Activated naive CD8-positive, alpha-beta T cell treated with anti-CD3 and anti-CD28 coated beads for 36 hours (primary cell): ENCODE measurements at places on chromosomes 6 and 20. TPM values are rescaled to one million over a fixed set of nuclear protein-coding genes. Genes with fewer than 3 reads are reported as not detected.

- peaks cover 4% of the 10 kb centered on the region for H3K27me3 ChIP-seq
- H3K4me3 ChIP-seq, result no peak overlapping the region
- H3K4me1 ChIP-seq, result no peaks in the 10 kb centered on the region
These were observed 17.9 kb upstream of the KIF25 start for GRCh38 chr6:167979436-167980139.

DNA sequence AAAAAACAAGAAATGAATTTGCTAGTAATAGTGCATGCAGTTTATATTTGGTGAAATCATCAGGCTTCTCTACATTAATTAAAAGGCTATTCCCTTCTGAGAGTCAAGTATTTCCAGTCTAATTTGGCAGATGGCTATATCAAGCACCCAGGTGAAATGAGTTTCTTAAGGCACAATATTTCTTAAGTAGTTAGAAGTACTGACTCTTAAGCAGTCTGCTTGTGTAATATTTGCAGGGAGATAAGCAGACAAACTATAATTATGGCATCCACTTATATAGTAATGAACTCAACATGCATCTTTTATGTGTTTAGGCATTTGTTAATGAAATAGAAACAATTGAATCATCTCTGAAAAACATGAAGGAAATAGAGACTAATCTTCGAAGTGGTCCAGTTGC, 189.2 kb downstream of the UTRN start:
- H3K4me1 ChIP-seq, result peaks cover 3% of the 10 kb centered on the region
- no peak overlapping the region for H3K4me3 ChIP-seq

DNA sequence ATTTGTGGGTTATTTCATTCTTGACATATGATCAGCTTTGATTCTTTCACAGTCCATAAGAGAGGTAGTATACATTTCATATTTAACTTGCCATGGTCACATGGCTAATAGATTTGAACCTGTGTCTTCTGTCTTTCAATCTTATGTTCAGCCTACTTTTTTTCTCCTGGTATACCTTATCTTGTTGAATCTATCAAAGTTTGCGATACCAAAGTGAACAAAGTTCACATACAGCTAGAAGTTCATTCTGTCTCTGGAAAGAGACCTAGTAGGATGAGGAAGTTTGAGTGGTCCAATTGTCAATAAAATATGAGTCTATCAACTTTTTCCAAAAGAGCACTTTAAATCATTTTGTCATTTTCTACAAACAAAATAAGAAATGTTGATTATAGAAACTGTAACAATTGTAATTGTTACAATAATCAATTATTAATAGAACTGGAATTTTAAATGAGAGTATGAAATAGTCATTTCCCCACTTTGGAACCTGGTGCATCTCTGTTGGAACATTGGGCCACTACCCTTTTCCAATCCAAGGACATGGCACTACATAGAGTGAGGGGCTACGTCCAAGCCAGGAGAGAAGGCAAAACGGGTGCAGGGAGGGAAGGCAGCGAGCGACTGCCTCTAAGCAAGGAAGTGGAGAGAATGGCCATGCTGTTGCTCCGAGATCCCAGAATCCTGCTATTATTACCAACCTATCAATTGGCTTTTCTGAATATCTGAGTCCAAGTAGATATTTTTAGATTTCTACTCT, 194.2 kb upstream of the FOXQ1 start:
- H3K4me3 ChIP-seq, result no peak overlapping the region
- H3K36me3 ChIP-seq, result no peaks in the 10 kb centered on the region
- no peak overlapping the region for H3K27ac ChIP-seq
- peaks cover 24% of the 10 kb centered on the region for H3K27me3 ChIP-seq
- H3K4me1 ChIP-seq, result no peaks in the 10 kb centered on the region
- DNase-seq, result no peak

DNA sequence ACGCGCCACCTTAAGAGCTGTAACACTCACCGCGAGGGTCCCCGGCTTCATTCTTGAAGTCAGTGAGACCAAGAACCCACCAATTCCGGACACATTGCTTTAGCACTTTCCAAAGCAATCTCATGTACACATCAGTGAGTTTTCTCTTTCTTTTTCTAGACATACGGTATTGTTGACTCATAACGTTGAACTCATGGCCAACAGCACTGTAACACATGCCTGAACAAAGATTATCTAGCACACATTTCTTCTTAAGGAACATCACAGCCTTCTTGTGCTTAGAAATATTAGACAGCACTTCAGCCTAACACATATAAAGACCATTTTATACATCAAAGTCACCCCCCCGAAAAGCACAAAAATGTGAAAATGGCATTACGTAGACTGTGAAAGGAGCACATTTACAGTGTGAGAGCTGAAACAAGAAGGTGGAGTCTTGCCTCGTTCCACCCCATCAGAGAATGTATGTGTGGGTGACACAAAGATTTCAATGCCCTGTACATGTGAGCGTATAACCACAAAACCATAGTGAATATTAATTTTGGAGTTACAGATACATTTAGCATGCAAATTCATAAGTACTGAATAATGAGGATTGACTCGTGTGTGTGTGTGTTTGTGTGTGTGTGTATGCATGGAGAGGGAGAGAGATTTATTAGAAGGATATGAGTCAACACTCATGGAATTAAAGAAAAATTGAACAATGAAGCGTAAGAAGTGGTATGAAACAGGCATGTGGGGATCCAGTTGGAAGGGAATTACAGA, 134.1 kb downstream of the FAM83B start:
- H3K4me1 ChIP-seq, result no peaks in the 10 kb centered on the region
- no peaks in the 10 kb centered on the region for H3K27me3 ChIP-seq
- no peak for DNase-seq
- no peak overlapping the region for H3K4me3 ChIP-seq

DNA sequence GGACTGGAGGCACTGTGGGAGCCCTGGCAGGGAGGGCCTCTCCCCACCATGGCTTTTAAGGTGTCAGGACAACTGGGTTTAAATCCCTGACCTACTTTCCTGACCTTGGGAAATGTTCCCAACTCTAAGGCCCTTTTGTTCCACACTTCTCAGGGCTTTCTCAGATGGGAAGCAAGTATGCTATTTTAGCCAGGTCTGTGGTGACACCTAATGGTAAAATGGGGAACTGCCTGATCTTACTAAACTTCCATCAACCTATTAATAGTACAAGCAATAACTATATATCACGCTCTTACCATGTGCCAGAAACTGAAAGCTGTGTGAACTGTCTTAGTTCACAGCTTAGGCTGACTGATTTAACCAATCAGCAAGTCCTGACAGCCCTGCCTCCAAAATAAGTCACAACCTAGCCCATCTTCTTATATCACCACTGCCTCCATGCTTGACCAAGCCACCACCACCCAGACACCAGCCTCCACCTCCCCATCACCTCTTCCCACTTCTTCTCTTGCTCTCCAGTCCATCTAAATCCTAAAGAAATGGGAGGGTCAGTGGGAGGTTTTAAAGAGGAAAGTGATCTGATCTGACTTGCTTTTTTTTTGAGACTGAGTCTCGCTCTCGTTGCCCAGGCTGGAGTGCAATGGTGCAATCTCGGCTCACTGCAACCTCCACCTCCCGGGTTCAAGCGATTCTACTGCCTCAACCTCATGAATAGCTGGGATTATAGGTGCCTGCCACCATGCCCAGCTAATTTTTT, 6.9 kb upstream of the BLCAP start:
- H3K4me1 ChIP-seq, result peaks cover 12% of the 10 kb centered on the region
- DNase-seq, result peak; percentile 31
- no peak overlapping the region for H3K27ac ChIP-seq
- peaks cover 17% of the 10 kb centered on the region for H3K27me3 ChIP-seq

The GID8 gene
- total RNA-seq, result 47.6 TPM

The SLC4A11 gene
- 2.9 TPM for total RNA-seq

DNA sequence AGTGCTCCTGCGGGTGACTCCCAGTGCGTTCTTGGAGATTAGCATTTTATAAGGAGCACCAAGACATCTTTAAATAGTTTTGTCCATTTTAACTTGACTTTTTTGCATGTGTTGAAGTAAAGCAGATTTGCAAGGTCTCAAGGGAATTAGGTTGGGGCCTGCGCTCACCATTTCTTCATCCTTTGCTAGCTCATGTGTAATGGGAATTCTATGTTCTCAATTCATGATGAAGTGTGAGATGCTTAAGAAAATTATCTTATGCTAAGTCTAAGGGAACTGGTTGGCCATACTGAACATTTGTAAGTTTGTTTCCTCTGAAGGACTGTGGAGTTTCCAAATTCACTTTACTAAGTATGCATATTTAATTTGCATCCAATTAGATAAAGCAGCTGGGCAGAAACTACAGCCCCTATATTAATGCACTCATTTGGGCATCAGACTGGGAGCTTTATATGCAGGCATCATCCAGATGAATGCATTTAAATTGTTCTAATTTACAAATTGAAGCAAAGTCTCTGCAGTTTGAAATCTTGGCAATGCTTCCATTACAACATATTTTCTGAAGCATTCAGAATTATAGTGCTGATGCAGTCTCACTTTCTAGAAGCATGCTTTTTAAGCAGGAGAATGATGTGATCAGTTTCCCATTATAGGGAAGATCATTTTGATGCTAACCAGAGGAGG, 108.3 kb upstream of the AKAP12 start:
- H3K4me3 ChIP-seq, result no peak overlapping the region
- DNase-seq, result no peak
- H3K4me1 ChIP-seq, result no peaks in the 10 kb centered on the region
- no peaks in the 10 kb centered on the region for H3K27me3 ChIP-seq
- H3K36me3 ChIP-seq, result no peaks in the 10 kb centered on the region

DNA sequence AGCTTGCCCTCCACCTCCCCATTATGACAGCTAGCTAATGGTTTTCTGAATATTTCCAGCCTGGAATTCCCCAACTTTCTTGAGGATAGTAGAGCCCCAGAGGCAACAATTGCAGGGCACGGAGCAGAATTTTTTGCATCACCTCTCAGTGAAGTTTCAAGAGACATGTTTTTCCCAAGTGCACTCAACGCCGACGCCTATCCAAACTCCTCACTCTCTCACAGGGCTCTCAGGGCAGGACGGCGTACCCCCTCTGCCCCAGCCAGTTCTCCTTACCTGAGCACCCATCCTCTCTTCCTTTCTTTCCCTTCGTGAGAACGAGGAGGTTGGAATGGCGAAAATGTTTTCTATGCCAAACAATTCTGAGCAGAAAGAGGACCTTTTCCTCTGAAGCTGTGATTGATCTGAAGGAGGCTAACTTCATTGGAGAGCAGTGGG, 83.1 kb upstream of the FOXQ1 start:
- no peak for DNase-seq
- H3K4me1 ChIP-seq, result no peaks in the 10 kb centered on the region
- no peaks in the 10 kb centered on the region for H3K36me3 ChIP-seq
- H3K4me3 ChIP-seq, result no peak overlapping the region
- peaks cover 20% of the 10 kb centered on the region for H3K27me3 ChIP-seq

DNA sequence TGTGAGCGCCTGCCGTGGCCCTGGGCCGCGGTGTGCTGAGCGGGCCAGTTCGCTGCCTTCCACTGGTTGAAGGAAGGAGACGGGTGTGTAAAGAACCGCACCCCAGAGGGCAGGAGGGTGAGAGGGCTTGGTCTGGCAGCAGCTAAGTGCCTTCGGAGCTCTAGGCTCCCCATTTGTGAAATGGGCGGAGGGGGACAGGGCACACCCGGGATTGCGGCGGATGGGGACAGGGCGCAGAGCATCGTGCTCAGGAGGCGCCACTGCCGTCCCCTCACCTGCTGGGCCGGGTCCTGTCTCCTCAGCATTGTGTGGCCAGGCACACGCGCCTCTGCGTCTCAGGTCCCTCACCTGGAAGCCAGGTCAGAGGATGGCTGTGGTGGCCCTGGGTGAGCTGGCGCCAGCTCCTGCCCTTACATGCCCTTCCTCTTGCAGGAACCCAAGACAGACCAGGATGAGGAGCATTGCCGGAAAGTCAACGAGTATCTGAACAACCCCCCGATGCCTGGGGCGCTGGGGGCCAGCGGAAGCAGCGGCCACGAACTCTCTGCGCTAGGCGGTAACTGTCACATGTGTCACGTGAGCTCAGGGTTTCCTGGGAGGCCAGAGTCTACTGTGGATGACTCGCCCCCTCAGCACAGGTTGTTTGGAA, 3.1 kb downstream of the ADRM1 start:
- peak overlapping the region; percentile 52 for H3K27ac ChIP-seq
- no peak for DNase-seq
- peaks cover 18% of the 10 kb centered on the region for H3K4me1 ChIP-seq
- peaks cover 17% of the 10 kb centered on the region for H3K36me3 ChIP-seq
- H3K4me3 ChIP-seq, result no peak overlapping the region

The COQ3 gene
- 21.0 TPM for total RNA-seq

DNA sequence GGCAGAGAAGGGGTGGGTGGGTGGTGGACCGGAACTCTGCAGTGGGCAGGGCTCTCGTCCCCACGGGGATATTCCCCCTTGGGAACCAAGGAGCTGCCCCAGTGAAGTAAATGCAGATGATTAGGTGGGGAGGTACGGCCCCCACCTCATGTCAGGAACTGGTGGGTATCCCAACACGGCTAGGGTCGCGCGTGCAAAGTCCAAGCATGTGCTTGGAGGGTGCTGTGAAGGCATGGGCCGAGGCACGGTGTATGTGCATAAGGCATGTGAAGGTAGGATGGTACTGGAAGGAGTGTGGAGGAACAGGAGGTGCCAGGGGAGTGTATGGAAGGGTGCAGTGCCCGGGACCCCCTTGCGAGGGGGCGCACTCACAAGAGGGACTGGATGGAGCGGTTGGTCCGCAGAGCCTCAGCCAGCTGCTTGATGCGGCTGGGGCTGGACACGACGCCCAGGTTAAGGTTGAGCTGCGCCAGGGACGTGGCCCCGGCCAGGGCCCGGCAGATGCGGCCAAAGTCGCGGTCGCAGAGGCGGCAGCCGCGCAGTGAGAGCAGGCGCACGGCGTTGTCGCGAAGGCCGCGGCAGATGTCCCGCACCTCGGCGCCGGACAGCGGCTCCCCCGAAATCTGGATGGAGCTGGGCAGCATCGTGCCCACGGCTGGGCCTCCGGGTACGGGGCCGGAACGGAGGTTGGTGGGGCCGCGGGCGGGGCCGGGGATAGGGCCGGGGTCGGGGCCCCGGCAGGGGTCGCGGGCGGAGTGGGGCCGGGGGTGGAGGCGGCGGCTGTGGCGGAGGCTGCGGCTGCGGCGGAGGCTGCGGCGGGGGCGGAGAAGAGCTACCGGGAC, 783 bp downstream of the LRRC73 start:
- peaks cover 21% of the 10 kb centered on the region for H3K27me3 ChIP-seq
- H3K36me3 ChIP-seq, result peaks cover 9% of the 10 kb centered on the region
- H3K27ac ChIP-seq, result no peak overlapping the region
- DNase-seq, result no peak
- peaks cover 8% of the 10 kb centered on the region for H3K4me1 ChIP-seq

The PPP1R14C gene
- total RNA-seq, result 0.33 TPM

DNA sequence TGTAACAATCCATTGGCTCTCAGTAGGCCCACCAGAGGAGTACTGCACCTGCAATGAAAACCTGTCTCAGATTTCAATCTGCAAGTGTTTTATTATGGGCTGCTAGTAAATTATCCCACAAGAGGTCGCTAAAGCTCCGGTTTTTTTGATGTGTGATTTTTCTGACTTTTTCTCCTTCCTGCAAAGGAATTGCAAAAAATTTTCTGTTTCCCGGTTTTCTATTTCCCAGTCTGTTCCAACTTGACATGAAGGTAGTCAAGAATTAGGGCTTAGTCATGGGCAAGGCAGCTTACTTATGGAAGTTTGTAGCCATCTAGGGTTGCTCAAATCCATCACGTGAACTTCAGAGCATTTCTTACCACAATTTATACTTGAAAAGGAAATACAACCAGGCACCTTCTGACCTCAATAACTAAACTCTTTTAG, 38.5 kb upstream of the AHI1 start:
- H3K4me3 ChIP-seq, result no peak overlapping the region
- H3K27ac ChIP-seq, result peak overlapping the region; percentile 50
- H3K27me3 ChIP-seq, result peaks cover 3% of the 10 kb centered on the region
- H3K36me3 ChIP-seq, result no peaks in the 10 kb centered on the region
